ENCODE measurements at places on chromosomes 7 and 10.
A peak's percentile ranks its signal among the peaks of the same experiment; 100 is the strongest.

DNA sequence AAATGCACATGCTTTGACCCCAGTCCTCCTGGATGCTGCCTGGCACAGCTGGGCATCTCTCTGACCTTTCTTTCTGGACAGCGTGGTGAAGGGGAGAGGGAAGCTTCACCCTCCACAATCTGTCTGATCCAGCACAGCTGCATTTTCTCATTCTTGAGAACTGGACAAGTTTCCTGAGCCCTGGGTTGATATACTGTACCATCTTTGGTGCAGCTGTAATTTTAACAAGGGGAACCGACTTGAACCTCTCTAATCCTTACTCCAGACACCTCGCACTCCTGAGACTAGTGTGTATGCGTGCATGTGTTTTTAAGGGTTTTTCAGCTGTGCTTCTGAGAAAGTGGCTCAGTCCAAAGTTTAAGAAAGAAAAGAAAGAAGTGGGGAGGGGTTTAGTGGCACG lies 655.7 kb downstream of the INHBA start:
- DNase-seq = no peak

DNA sequence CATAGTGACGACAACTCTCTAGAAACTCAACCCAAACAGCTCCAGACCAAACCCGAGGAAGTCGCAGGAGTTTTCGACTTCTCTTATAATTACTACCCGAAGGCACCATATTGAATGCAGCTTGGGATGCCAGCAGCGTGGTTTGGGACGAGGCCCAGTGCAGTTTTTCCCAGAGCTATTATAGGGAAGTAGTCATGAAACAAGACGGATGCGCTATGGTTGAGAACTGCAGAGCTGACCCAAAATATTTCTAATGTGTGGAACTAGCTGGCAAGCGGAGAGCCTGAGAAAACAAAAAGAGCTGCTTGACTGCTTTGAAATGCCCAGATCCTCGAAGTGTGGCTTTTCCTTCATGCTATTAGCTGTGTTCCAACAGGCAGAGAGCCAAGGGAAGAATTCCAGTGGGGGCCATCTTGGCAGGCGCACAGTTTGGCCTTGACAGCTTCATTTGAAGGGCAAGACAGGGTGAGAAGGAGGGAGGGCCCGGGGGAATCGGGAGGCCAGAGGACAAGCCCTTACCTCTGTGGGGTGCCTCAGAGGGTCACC lies 122.7 kb downstream of the CUL2 start:
- no peak for DNase-seq

DNA sequence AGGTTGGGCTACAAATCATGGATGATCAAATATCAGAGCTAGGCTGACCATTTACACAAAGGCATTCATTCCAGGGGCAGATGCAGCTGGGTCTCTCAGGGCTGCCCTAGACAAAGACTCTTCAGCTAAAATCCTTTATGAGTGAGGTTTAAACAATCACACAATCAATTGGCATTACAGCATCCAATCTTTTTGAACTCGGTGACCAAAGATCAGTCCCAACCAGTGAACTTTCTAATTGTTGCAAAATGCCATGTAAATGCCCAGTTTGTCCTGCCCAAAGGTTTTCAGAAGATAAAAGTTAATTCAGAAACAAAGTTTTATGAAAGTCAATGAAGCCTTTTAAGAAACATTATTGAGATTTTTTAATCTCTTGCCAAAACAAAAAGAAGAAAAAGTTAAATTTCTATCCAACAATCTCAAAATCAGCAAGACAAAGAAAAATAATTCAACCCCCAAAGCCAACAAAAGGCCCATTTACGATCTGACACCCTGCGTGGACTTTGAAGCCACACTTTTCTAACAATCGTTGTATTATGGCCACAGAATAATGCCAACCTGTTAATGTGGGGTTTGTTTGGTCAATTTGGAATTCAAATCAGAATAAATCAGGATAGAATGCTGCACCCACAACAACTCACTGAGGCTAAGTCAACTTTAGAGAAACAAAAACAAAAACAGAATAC lies 40.9 kb downstream of the GPR37 start:
- no peak for DNase-seq

DNA sequence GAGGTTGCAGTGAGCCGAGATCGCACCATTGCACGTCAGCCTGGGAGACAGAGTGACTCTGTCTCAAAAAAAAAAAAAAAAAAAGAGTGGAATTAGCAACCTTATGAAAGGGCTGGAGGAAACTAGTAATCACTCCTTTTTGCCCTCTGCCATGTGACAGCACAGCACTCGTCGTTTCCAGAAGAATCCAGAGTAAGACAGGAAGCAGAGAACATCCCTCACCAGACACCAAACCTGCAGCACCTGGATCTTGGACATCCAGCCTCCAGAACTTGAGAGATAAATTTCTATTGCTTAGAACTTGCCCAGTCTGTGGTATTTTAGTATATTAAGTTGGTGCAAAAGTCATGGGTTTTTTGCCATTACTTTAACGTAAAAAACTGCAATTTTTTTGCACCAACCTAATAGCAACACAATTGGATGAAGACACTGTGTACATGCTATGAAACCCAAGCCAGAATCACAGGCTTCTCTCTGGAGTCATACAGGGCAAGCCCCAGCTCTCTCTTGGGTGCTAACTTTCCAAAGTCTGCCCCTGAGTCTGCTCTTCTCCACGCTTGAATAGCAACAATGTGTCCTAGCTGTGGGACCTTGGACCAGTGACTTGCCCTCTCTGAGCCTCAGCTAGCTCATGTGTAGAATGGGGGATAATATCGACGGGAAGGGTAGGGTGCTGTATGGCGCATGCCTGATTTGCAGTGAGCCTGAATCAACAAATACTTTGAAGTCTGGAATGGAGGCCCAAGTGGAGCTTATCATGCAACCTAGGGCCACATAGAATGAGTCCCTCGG lies 55.1 kb downstream of the CHST3 start:
- no peak for DNase-seq

DNA sequence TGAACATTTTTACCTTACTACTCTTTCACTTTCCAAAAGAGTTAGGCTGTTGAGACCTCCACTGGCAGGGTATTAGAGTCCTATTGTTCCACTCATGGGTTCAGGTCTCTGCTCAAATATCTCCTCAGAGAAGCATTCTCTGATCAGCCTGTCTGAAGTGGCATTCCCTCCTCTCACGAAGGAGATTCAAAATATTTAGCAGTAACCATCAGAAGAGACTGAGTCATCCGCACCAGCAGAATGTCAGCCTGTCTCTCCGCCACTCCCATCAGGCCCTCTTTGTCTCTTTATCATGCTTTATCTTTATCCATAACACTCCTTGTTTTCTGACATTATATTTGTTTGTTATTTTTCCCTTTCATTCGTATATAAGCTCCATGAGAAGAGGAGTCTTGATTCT lies 79.1 kb downstream of the AASS start:
- DNase-seq = no peak

- no peak for DNase-seq
Measured at GRCh38 chr7:108328174-108328651, 128.0 kb downstream of the NRCAM start.

GRCh38 chr10:11854301-11854700 lies 31.1 kb downstream of the PROSER2 start:
- no peak for DNase-seq

DNA sequence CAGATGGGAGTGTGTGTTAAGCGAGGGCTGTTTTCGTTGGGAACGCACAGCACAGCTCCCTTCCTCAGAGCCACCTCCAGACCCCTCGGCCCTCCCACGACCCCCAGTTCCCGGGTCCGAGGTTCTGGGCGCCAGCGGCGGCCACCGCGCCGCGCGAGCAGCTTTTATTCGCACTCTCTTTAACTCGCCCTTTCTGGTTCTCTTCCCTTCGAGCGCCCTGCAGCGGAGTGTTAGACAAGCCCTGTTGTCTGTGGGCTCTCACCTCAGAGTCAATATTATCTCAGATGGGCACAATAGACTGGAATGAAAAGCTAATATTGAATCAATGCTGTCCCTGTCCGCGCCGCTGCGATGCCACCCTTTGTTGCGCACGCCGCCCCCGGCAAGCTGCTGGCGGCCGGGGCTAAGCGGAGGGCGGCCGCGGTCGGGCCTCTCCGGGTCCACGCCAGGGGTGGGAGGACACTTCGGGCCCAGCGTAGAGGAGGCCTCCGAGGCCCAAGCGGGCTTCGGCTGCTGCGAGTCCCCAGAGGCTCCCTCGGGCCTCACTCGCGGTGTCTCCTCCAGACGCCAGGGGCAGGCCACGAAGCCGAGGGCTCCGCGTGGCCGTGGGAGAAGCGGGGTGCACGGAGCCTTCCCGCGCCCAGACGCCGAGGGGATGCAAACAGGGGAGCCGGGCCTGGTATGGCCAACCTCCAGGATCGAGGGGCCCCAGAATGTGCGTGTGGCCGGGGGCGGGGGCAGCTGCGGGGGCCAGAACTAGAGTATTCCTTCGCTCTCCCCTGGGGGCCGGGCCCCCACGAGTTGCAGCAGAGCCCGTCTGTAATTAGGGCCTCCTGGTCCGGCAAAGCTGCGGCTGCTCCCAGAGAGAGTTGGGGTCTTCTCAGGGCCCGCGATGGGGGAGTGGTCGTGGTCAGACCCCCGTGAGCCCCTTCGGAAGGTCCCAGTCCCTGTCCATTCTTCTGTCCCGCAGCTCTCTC lies 7.9 kb upstream of the EMX2 start:
- no peak for DNase-seq

DNA sequence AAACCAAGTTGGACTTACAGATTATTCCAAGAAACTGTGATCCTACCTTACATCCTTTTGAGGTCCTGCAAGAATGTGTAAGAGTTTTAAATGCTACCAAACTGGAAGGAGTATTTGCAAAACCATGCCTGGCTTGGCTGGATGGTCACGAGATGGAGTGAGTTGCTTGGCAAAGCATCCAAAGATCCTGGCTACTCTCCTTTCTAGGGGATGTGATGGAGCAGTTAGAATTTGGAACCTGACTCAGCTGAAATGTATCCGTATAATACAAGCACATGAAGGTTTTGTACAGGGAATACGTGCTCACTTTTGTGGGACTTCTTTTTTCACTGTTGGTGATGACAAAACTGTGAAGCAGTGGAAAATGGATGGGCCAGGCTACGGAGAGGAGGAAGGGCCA lies 13.3 kb upstream of the SYPL1 start:
- DNase-seq = no peak

- DNase-seq = peak; percentile 14
Measured at GRCh38 chr10:49844775-49845595, 82.9 kb upstream of the OGDHL start.

- DNase-seq = no peak
Measured at GRCh38 chr7:66756889-66757288, 16.4 kb downstream of the RABGEF1 start.

DNA sequence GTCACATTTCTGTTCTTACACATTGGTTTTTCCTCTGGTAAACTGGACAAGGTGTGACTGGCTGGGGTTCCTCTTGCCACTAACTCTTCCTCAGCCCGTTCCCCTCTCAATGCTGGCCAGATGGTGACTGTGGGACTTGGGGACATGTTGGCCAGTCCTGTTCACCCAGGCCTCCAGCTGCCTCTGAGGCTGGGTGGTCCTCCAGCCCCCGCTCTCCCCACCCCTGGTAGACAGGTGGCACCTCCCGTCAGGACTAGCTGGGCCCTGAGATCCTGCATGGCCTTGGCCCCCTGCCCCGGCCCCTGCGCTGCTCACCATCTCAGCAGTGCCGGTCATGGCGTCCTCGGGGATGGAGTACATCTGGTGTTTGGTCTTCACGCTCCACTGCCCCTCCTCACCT lies 10.8 kb upstream of the MYL7 start:
- no peak for DNase-seq

- no peak for DNase-seq
Measured at GRCh38 chr7:157318015-157318706, 18.6 kb upstream of the DNAJB6 start.

DNA sequence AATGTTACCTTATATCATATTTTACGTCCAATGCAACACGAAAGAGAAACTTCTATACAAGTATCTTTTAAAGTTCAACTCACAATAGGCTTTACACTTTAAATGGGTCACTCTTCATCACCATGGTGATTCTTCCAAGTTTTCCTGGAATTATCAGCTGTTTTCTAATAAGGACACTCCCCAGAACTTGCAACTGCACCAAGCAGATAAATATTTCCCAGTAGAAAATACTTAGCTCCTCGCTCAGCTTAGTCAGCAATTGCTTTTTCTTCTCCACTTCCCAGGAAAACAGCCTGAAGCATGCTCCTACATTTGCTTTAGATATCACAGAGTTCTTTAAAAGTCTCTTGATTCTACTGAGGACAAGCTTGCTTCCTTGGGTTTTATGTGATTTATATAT lies 25.7 kb upstream of the ADD3 start:
- no peak for DNase-seq

- no peak for DNase-seq
Measured at GRCh38 chr10:79072994-79073645, 4.4 kb downstream of the ZMIZ1 start.

All from SW 1271 (cell line).